ENCODE measurements at places on chromosomes 11 and 22.

DNA sequence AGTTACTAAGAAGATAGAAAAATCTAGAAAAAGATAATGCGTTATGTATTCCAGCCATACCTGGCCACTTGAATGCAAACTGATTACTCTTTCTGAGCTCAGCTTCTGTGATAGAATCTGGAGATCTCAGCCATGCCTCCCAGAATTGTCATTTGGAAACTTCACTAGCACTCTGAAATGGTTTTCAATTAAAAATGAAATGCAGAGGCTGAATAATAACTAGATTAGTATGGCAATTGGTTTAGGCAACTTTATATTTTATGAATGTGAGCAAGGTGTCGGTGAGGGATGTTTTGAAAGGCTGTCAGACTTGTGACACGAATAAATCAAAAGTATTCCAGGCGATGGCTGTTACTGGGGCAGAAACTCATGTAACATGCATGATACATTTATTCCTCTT lies 128.8 kb upstream of the SORL1-AS1 start:
- no peak for DNase-seq

- DNase-seq = no peak
Observed at GRCh38 chr11:134997652-134998320, 585.7 kb upstream of the B3GAT1 start.

- no peak for DNase-seq
Observed at GRCh38 chr11:2655016-2655719, 44.6 kb downstream of the KCNQ1OT1 start.

DNA sequence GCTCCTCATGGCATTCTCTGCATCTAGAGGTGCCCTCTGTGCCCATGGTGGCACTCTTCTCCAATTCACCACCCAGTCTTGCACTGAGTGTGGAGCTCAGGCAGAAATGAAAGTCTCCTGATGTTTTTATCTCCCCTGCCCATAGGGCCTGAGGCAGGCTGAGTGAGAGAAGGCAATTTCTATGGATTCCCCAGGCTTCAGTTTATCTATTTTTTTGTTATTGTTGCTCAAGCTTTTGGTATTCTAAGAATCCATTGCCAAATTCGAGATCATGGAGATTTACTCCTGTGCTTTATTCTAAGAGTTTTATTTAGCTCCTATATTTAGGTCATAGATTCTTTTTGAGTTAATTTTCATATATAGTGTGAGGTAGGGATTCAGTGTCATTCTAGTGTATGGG lies 40.7 kb downstream of the TSPAN18 start:
- DNase-seq = no peak

DNA sequence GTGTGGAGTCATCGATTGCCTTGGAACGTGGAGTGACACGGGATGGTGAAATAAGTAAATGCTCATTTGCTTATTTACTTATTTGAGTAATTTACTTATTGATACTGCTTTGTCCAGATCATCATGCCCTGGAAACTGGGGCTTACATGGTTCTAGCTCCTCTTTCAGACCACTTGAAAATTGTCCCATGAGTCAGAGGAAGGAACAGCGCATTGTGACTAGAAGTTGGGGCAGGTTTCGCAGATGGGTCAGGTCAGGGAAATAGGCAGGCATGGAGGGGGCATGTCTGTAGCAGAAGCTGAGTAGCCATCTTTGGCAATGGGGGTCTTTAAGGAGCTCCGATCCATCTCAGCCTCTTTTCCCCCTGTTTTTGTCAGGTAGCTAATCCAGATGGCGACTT lies 104.2 kb upstream of the SORL1-AS1 start:
- DNase-seq = no peak

GRCh38 chr11:42345933-42346332 lies 886.5 kb upstream of the LRRC4C start:
- DNase-seq = no peak

GRCh38 chr11:96156379-96156722 lies 186.6 kb downstream of the MAML2 start:
- DNase-seq = no peak

GRCh38 chr11:46877580-46877979 lies 31.5 kb upstream of the CKAP5 start:
- DNase-seq = no peak

DNA sequence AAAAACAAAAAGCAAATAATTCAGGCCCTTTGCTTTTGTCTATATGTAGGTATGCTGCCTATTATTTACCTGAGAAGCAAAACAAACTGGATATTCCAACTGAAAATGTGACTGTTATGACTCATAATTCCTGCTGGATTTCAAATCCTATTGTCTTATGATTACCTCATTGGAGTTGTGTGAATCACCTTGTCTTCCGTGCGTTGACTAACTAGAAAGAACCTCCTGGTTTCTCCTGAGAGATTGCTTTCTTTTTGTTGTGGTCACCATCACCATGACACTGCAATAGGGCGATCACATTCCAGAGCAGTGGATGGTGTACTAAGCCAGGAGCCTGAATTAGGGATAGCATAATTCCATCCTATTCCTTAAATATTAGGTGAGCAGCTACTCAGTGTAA lies 23.0 kb upstream of the EXPH5 start:
- no peak for DNase-seq

DNA sequence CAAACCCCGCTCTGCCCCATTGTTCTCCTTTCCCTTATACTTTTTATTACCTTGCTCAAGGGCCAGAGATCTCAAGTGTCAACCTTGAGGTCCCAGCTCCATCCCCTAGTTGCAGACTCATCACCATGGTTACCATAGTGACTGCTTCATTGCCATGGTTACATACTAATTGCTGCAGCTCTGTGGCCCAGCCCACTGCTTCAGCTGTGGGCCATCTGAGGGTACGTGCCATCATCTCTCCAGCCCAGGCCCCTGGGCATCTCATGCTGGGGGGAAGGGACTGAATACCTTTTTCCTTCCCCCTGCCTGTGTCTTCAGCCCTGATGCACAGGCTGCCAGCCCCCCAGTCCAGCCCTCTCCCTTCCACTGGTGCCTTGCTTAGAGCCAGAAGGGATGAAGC lies 22.2 kb downstream of the TREH start:
- no peak for DNase-seq

GRCh38 chr11:123351375-123351774 lies 78.7 kb upstream of the GRAMD1B start:
- DNase-seq = no peak

DNA sequence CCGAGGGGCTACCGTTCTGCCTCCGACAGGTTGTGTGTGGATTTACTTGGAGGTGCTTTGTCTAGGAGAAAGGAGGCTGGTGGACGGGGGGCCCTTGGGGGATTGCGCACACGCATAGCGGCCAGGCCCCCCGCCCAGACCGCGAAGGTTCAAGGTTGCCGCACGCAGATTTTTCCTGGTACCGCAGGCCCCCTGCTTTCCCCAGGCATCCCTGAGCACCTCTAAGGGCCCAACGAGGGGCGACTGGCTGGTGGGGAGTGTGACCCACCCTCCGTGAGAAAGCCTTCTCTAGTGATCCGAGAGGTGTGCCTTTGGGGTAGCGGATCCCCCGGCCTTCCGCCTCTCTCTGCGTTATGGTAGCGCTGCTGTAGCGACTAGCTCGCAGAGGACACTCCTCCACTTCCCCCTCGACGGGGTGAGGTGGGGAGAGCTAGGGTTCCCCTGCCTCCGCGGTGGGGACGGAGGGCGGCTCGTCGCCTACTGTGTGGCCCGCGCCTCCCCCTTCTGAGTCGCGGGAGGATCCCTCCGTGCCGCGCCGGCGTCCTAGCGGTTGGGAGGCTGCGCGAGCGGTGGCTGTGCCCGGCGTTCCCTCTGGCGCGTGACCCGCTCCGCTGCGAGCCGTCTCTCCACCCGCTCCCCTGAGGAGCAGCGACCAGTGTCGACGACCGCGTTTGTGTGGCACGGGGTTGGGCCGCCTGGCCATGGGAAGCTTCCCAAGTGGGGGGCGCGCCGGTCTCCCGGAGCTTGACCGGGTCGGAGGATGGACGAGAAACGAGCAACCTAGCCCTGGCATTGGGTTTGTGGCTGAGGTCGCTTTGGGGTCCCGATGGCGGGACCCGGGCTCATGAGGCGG lies 3900.0 kb upstream of the OR11H1 start:
- DNase-seq = no peak

DNA sequence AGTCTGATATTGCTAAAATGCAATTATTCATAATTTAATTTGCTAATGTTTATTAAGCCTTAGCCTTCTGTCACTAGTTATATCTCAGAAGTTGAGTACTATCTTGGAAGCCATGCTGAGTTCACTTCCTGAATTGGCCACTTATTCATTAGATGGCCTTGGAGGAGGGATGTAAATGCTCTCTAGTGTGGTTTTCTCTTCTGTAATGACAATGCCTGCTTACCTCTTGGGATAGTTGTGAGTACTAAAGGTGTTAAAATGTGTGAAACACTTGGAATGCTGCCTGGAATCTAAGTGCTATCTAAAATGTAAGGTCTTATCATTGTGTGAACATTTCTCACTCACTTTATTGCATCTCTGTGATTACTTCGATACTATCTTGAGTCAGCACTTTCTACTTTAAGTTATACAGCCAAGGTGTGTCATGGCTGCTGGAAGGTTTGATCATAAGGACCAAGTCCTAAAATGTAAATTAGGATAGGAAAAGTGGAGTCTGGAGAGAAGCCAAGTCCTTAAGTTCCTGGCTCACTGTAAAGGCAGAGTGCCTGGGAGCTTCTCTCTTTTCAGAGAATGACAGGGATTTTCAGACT lies 12.4 kb downstream of the GLYATL2 start:
- no peak for DNase-seq

GRCh38 chr11:45662665-45663485 lies 2.5 kb downstream of the CHST1 start:
- no peak for DNase-seq

DNA sequence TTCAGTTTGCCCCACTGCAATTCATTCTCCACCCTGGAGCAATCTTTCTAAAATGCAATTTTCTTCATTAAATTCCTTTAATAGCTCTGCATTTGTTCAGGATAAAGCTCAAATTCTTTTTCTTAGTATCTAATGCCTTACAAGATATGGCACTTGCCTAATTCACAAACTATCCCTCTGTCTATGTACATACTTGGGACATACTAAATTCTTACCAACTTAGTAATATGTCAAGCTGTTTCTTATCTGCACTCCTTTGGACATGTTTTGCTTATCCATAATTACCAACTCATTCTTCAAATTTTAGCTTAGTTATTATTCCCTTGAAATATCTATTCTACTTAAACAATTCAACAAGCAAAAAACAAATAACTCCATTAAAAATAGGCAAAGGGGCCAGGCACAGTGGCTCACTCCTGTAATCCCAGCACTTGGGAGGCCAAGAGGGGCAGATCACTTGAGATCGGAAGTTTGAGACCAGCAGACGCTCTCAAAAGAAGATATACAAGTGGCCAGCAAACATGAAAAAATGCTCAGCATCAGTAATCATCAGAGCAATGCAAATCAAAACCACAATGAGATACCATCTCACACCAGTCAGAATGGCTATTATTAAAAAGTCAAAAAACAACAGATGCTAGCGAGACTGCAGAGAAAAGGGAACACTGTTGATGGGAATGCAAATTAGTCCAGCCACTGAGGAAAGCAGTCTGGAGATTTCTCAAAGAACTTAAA lies 96.9 kb downstream of the FAM76B start:
- DNase-seq = no peak

DNA sequence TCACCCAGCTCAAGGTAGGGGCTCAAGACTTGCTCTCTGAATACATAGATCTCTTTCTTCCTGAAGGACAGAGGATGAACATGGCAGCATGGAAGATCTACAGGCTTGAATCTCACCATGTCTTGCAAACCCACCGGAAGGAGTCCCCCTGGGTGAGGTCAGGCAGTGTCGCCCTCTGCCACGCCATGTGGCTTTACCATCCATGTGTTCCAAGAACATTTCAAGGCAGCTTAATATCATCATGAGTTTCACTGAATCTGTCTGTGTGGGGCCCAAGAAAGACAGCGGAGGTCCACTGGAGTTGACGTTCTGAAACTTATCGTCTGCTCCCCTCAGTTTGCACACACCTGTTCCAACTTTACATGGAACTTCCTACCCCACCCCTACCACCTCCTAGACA lies 1202.6 kb downstream of the TBC1D22A start:
- DNase-seq = no peak

DNA sequence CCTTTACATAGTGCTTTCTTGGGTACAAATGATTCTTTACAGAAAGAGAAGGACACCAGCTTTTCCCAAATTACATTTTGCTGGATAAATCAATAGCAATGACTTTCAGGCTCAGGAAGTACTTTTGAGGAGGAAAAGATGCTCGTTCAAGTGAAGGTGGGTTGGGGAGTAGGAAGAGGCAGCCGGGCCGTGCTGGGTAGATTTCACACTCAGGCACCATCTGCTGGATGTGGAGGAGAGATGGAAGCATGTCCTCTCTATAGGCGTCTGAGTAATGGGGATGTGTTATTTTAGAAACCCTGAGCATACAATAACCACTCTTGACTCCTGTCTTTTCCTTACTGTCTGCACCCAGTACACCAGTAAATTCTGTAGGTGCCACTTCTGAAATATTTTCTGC lies 152.3 kb upstream of the LARGE1 start:
- no peak for DNase-seq

- no peak for DNase-seq
Observed at GRCh38 chr11:77126861-77127234, 1.2 kb upstream of the MYO7A start.

GRCh38 chr22:49827271-49827852 lies 311 bp downstream of the BRD1 start:
- DNase-seq = no peak

DNA sequence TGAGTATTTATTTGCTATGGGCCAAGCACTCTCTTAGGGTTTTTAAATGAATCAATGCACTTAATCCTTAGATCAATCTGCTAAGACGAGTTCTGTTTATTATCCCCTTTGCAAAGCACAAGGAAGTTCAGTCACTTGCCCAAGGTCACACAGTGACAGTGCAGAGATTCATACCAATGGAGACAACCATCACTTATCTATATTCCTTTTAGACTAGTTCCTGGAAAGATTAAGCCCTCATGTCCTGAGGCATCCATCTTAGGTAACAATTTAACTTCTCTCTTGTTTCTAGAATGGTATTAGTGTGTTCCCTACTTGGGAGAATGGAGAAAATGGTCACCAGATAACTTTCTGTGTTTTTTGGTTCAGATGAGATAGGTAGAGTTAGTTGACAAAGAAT lies 28.3 kb downstream of the NF2 start:
- no peak for DNase-seq

GRCh38 chr11:87917111-87917510 lies 258.1 kb downstream of the RAB38 start:
- no peak for DNase-seq

GRCh38 chr11:126282736-126283591 lies at the start of gene TIRAP:
TSS of gene TIRAP (plus strand) at chr11:126283093. CDS start at chr11:126290895, 7,802 bp downstream.
- no peak for DNase-seq

DNA sequence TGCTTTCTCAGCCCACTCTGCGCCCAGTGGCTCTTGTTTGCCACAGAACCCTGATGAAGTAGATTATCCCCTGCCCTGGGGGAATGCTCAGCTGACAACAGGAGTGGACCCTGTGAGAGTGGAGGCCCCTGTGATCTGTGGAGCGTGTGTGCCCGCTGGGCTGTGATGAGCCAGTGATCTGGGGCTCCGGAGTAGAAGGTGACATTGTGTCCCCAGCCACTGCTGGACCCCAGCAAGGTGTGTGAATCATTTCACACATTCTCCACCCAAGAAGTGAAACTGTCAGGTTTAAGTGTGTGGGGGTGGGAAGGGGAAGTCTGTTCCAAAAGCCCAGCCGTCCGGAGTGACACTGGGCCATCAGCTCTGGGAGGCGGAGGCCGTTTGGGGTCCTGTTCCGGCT lies 33.1 kb upstream of the GRAMD4 start:
- DNase-seq = no peak

Measured in stimulated activated CD8-positive, alpha-beta memory T cell treated with anti-CD3 and anti-CD28 coated beads, Interleukin-7, amount 100 ng/mL, for 24 hours (primary cell).